ENCODE measurements at places on chromosomes 3 and 15. TPM values are rescaled to one million over a fixed set of nuclear protein-coding genes. Genes with fewer than 3 reads are reported as not detected.

Gene EPHA3
- total RNA-seq = not detected

Gene APOD
- not detected for total RNA-seq

Gene KBTBD12
- total RNA-seq = not detected

Gene CCNB2
- 61.9 TPM for total RNA-seq

Gene GCSAM
- total RNA-seq = 9.9 TPM

Gene BUB1B
- total RNA-seq = 82.5 TPM

Gene ADGRG7
- 24.7 TPM for total RNA-seq

Gene DCUN1D1
- total RNA-seq = 39.6 TPM

Gene WNT7A
- not detected for total RNA-seq

Gene MST1R
- total RNA-seq = 0.79 TPM

Gene MOBP
- total RNA-seq = not detected

Gene CDCP1
- total RNA-seq = 0.36 TPM

DNA sequence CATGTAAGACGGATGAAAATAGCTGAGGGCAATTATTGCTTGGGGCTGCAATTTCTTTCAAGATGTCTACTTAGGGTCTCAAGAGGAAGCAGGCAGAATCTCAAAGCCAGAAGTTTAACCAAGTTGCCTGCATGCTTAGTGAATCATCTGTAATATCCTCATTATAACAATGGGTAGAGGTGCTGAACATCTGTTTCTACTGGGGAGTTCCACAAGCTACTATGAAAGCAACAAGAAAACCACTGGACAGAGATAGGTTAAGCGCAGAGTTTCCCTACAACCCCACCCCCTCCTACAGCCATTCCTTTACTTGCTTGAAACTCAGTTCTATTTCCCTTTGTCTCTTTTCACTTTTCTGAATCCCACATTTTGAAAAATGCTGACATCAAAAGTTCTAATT is 759.4 kb upstream of the GBE1 start:
- no peak for DNase-seq

GRCh38 chr15:29788433-29789034 is 33.7 kb downstream of the TJP1 start:
- no peak for DNase-seq

DNA sequence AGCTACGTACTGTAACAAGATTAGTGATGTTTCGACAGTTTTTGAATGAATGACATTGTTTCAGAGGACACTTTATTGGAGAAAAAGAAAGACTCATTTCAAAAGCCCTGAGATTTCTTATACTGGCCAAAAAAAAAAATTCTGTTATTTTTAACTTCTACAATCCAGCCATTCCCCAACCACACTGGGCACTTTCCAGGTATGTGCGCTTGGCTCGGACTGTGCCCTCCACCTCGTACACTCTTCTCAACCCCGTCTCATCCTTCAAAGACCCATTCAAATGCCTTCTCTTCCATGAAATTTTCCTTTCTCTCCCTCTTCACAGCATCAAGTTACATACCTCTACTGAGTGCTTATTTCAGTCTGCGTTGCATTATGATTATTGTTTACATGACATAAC is 328.5 kb upstream of the SOX2 start:
- DNase-seq = no peak

GRCh38 chr3:103907567-103907966 is 1459.1 kb upstream of the ALCAM start:
- no peak for DNase-seq

DNA sequence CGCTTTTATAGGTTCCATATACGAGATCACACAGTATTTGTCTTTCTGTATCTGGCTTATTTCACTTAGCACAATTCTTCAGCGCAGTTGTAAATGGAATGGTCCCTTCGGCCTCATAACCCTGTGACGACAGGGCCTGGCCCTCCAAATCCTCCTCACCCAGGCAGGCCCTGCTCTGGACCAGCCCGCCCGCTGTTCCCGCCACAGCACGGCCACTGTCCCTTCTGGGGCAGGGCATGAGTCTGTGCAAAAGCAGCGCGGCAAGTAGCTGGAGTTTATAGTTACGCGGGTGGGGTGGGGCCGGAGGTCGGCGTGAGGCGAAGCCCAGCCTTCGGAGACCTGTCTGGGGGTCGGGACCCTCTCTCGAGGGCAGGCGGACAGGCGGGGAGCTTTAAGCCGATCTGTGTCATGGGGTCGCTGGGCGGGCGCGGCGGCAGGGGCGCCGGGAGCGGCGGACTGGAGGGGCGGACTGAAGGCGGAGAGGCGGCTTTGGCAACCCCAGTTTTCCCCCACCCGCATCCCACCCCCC is 543 bp downstream of the ARPIN start:
- DNase-seq = no peak

DNA sequence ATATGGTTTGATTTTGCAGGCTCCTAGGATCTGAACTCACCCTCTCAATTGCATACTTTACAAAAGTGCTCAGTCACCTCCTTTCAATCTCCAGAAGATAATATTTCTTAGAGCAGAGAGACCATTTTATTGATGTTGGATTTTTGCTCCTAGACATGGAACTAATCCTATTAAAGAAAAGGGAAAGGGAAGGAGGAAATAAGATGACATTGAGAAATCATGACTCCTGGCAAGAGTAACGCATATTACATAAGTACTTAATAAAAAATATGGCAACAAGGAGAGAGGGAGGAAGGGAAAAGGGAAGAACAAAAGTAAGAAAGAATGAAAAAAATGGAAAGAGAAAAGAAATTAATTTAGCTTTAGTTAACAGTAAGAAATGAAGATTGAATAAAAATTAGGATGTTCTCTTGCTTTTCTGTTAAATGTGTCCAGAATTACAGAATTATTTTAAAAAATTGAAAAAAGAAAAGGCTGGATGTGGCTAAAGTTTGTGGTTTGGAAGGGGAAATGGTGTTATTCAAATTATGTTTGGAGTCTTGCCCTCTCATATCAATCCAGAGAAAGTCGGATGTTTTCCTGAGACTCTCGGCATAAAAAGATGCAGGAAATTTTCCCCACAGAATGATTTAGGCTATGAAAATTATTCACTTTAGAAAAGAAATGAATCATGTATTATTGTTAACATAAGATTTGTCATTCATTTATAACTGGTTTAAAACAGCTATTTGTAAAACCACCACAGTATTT is 474.0 kb downstream of the FGF12 start:
- no peak for DNase-seq

DNA sequence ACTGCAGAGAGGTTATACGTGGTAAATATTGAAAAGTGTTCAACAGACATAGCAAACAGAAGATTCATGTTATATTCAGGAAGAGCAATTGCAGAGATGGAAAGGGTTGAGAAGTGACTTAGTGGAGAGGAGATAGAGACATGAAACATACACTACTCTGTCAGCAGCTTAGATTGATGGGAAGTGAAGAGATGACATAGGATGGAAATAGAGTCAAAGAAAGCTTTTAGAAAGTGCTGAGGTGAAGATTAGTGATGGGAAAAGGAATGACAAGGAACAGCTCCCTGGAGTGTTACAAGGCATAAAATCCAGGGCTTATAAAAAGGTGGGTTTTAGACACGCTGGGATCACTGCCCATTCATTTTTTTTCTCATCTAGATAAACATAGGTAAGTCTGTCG is 17.2 kb upstream of the GOLIM4 start:
- no peak for DNase-seq

GRCh38 chr3:88263417-88264100 is 113.8 kb downstream of the C3orf38 start:
- no peak for DNase-seq

- DNase-seq = no peak
Observed at GRCh38 chr3:45218578-45219390, 7.3 kb downstream of the TMEM158 start.

DNA sequence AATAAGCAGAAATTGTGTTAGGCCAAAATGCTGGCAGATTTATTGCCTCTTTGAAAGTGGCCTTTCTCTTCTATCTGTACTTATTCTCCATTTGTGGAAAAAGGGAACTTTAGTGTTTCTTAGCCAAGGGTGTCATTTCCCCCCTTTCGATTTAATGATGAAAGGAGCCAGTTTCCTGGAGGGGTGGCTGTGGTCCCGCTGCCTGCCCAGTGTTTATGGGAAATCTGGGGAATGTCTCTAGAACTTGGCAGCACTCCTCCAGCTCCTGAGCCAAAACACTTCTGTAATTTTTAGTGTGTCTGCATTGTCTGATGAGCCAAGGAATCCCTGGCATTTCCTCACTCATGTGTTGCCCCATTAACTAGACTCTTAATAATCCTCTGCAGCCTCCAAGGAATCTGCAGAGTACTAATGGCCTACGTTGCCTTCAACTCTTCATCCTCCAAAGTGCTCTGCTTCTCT is 448.8 kb downstream of the GRM7 start:
- DNase-seq = no peak

- peak; percentile 10 for DNase-seq
Observed at GRCh38 chr3:194205675-194206133, 69.8 kb downstream of the HES1 start.

- no peak for DNase-seq
Observed at GRCh38 chr3:115655761-115656282, 32.5 kb downstream of the GAP43 start.

DNA sequence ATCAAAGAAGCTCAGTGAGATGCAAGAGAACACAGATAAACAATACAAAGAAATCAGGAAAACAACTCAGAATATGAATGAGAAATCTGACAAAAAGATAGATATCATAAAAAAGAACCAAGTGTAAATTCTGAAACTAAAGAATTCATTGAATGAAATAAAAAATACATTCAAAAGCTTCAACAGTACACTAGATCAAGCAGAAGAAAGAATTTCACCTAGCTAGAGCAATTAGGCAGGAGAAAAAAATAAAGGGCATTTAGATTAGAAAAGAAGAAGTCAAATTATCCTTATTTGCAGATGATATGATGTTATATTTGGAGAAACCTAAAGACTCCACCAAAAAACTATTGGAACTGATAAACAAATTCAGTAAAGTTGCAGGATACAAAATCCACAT is 19.4 kb upstream of the CX3CR1 start:
- no peak for DNase-seq

- DNase-seq = peak; percentile 11
Observed at GRCh38 chr15:59384507-59384906, 11.8 kb upstream of the MYO1E start.

DNA sequence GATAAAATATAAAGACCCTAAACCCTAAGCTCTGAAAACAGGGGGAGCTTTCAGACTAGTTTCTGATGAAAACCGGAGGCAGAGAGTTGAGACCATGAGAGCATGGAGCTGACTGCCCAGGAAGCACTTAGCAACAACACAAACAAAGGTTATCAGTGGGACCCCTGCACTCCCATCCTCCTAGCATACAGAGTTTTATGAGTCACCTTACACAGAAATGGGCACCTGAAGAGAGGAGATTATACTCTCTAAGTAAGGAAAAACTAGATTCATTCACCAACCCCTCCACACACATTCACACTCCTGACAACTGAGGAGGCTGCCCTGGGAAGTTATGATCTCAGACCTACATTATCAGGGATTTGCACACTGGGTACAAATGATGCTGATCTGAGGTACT is 261.7 kb downstream of the ULK4 start:
- DNase-seq = no peak

DNA sequence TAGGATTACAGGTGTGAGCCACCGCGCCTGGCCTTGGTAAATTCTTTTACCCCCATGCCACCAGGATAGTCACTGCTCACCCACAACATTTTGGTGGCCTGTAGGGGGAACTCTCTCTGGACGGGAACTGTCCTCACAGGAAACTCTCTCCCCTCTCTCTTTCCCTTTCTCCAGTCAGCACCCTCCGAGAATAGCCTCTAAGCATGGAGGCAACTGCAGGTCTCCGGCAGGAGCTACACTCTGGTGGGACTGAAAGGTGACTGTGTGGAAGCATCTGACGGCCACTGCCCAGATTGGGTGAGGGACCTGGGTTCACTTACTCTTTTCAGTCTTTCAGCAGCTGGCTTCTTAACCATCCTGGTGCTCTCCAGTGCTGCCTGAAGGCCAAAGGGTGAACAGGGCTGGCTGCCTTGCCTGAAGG is 21.3 kb downstream of the TRANK1 start:
- DNase-seq = no peak

- DNase-seq = no peak
Observed at GRCh38 chr15:63634154-63634553, 37.0 kb downstream of the FBXL22 start.

DNA sequence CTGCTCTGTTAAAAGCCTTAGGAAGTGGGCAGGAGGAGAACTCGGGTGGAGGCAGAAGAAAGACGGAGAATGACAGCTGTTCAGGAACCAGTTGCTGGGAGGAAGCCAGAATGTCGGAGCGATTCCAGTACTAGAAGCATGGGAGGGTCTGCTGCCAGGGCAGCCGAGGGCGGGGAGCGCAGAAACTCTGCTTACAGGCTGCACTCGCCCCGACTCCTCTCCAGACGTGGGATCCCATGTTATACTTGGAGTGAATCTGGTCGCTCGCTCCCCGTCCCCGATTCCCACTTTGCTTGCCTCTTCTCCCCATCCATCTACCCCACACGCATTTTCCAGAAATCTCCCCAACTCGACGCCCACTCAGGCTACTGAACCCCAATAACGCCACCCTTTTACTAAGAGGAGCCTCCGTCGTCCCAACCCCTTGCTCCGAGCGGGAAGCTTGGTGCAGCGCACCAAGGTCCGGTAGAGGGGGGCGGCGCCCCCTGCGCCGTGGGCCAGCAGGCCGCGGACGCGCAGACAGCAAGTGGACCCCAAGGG is 665 bp downstream of the GATM start:
- peak; percentile 7 for DNase-seq

GRCh38 chr3:89562373-89562772 is 455.0 kb downstream of the EPHA3 start:
- no peak for DNase-seq

- peak; percentile 24 for DNase-seq
Observed at GRCh38 chr3:123732447-123732846, 147.6 kb upstream of the HACD2 start.

Data from activated CD8-positive, alpha-beta T cell treated with anti-CD3 and anti-CD28 coated beads for 36 hours (primary cell).